Fibroblast of skin of right quadriceps (primary cell): ENCODE measurements at places on chromosomes 3 and 15.

GRCh38 chr15:55734641-55735040 is 8.3 kb downstream of the PRTG start:
- no peak for DNase-seq

DNA sequence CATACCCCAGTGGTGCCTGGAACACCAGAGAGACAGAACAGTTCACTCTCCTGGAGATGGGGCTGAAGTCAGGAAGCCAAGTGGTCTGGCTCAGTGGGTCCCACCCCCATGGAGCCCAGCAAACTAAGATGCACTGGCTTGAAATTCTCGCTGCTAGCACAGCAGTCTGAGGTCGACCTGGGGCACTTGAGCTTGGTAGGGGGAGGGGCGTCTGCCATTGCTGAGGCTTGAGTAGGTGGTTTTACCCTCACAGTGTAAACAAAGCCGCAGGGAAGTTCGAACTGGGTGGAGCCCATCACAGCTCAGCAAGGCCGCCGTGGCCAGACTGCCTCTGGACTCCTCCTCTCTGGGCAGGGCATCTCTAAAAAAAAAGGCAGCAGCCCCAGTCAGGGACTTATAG is 272.0 kb downstream of the KLF13 start:
- DNase-seq = no peak

- DNase-seq = no peak
These were observed 29.3 kb upstream of the CAPN3 start for GRCh38 chr15:42329992-42330391.

- no peak for DNase-seq
These were observed 65.2 kb downstream of the TBL1XR1 start for GRCh38 chr3:177131927-177132636.

DNA sequence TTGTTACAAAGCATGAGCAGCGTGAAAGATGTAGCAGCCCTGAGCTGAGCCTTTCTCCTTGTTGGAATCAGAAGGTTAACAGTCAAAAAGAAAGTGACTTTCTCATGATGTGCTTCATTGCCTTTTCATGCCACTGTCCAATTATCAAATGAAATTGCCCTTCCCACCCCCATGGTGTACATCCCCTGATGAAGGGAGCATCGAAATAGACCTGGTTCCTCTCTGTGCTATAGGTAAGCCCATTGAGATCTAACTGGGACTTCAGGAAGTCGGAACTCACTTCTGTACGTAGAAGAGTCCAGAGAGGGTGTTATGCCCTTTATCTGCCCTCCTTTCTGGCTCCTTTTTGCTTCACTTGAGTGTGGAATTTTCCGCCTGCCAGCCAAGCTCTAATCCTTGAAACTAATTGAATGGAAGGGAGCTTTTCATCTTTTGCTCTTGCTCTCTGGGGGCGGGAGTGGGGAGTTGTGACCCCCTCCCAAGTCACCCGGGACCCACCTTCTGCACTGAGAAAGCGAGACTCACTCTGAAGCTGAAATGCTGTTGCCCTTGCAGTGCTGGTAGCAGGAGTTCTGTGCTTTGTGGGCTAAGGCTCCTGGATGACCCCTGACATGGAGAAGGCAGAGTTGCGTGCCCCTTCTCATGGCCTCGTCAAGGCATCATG is 20.9 kb downstream of the ABHD6 start:
- no peak for DNase-seq

DNA sequence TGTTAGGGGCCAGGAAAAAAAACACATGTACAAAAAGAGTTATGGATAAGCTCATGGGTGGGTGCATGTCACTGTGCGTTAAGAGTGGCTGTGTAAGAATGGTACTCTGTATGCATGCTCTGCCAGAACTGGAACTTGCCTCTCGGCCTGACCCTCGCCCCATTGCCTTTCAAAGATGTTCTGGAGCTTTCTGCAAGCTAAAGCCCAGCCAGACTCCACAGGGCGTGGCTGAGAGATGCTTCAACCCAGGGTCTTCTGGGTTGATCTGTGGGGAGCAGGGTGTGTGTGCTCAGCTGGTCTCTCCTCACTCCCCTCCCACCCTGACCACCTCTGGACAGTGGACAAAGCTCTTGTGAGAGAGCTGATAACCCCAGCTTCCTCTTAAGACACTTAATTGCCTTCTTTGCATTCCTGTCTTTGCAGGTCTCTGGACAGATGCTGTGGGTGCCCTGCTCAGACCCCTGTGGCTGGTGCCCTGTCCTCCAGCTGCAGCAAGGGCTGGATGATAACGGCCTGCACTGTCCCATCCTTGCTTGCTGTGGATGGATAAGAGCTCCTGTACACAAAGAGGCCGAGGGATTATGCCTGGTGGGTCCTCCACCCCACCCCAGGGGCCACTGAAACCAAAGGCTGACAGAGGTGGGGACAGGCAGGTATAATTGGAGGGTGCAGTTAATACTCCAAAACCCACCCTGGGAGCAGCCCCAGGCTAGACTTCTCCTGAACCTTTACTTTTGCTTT is 28.7 kb downstream of the ALDH1L1 start:
- no peak for DNase-seq

GRCh38 chr15:81339851-81340250 is 15.9 kb upstream of the STARD5 start:
- DNase-seq = no peak

DNA sequence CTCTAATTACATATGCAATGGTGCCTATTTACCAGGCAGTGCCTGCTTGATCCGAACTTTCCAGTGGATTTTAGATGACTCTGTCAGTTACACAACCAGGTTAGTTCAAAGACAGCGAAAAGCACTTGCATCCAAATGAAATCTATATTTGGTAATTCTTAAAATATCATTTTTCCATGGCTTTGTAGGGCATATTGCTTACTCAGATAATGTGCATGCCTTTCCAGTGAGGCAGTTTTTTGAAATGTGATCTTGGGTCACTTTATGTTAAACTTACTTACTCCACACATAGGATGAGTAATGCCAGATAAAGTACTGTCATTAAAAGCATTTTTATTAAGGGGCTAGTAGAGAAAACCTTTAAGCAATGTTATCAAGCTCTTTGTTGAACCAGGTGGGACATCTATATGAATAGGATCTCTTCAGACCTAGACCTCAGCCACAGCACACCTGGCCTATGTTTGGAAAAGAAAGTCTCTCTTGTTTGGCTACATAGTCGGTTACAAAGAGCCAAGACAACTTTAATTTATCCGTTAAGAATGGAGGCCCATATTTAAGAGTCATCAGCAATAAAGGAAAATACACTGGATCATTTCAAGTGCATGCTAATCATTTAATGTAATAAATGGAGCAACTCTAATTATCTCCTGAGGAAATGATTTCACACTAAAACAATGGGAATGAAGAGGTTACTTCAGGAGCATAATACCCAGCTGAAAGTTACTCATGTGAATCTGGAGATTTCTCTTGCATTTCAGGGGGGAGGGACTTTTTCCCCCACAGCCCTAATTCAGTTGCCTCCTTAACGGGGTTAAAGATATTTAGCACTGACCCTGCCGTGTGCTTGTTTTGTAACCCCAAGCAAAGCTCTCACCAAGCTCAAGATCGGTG is 56.3 kb upstream of the TMCO5A start:
- DNase-seq = peak; percentile 93

DNA sequence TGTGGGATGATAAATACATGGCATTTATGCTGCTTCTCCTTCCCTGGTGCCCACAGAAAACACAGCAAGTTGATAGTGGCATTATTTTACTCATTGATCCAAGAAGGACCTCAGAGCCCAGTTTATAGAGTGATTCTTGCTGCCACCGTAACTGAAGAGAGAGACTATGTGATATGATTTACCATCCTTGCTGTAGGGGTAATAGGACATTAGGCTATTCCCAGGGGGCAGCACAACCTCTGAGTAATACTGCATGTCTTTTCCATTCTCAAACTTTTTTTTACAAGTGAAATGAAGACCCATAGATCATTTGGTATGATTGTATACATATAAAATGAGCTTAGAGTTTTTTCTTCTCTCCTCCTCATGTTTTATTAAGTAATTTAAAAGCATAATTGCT is 136.4 kb downstream of the ABI3BP start:
- DNase-seq = no peak

DNA sequence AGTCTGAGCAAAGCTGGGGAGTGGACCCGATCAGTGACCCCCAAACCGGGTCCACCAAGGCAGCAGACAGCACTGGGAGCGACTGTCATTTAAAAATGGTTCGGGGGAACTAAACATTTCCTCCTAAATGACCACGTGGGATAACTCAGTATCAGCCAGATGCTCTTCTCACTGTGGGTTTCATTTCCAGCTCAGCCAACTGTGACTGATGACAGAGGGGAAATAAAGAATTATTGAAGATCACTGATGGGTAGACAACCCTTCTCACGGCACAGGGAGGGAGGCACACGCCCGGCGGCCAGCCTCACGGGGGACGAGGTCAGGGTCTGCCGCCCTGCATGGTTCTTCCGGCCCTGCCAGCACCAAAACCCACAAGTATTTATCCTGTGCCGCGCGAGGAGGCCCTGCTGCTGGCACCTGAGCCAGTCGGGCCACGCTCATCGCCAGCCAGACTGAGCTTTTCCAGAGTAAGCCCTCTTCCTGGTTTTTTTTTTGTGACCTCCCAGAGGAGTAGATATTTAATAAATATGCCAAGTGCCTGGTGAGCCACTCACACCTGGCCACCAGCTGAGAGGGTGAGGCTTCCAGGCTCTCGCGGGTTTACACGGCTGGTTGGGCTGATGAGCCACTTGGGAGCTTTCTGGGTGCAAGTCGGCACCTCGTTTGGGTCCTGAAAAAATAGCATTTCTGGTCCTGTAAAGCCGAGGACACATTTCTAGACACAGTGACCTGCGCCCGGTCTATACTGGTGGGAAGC is 6.2 kb downstream of the MELTF start:
- DNase-seq = no peak
